ENCODE measurements at places on chromosomes 6 and 20.

GRCh38 chr6:166764473-166765233, 137.6 kb upstream of the RPS6KA2 start:
- DNase-seq = no peak
- H3K36me3 ChIP-seq = no peaks in the 10 kb centered on the region
- no peak overlapping the region for H3K4me3 ChIP-seq
- no peaks in the 10 kb centered on the region for H3K27me3 ChIP-seq

DNA sequence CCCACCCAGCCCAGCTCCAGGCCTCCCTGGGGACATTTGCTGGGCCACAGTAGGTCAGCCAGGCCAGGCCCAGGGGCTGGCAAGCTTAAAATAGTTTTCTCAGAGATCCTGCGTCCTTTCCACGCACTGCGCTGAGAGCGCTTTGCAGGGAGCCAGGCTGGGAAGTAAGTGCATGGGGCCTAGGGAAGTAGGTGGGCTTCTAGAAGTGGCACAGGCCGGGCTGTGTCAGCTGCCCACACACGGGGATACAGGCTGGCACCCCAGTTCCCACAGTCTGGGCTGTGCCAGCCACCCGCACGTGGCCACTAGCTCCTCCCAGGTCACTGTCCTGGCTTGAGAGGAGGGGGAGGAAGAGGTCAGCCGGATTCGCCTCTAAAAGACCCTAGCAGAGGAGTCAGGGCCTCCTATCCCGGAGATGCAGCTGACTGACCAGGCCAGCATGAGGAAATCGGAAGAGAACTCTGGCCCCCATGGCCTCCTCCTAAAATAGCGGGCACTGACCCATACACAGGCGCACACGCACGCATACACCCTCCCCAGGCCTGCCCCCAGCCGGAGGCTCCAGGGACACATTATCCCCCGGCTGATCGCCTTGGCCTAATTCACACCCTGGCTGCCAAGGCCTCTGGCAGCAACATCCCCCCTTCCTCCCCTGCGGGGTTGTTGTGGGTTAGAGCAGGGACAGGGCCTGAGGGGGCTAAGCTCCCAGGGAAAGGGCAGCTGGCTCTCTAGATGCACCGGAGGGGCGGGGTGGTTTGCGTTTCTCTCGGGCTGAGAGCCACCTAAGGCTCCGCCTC, 5.4 kb downstream of the SLCO4A1 start:
- DNase-seq = no peak
- peaks cover 9% of the 10 kb centered on the region for H3K4me1 ChIP-seq

DNA sequence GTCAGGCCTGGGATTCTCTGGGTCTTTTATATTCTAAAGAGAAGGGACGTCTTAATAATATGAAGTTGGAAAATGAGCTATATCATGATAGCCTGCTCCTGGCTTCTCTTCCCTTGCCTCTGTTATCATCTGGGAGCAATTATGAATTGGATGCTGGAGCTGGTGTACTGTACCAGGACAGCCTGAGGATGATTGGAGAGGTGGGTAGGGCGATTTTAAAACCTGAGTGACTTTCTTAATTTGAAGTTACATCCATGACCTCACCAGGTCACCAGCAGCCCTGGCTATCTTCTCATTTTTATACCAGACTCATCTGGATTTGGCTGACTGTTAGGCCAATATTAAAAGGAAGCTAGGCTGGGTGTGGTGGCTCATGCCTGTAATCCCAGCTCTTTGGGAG, 317.6 kb downstream of the CLIC5 start:
- no peaks in the 10 kb centered on the region for H3K36me3 ChIP-seq
- no peaks in the 10 kb centered on the region for H3K27me3 ChIP-seq
- H3K4me3 ChIP-seq = no peak overlapping the region
- H3K27ac ChIP-seq = peak overlapping the region; percentile 67
- peaks cover 10% of the 10 kb centered on the region for H3K4me1 ChIP-seq

DNA sequence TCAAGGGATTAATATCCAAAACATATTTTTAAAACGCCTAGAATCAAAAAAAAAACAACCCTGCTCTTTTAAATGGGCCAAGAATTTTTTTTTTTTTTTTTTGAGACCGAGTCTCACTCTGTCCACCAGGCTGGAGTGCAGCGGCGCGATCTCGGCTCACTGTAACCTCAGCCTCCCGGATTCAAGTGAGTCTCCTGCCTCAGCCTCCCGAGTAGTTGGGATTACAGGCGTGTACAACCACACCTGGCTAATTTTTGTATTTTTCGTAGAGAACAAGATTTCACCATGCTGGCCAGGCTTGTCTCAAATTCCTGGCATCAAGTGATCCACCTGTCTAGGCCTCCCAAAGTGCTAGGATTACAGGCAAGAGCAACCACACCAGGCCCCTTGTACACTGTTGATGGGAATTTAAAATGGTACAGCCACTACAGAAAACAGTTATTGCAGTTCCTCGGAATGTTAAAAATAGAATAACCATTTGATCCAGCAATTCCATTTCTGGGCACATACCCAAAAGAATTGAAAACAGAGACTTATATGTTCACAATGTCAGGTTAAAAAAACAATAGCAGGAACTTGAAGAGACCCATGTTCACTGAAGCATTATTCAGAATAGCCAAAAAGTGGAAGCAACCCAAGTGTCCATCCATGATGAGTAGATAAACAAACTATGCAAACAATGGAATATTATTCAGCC, 3.1 kb upstream of the MYL9 start:
- peaks cover 9% of the 10 kb centered on the region for H3K4me1 ChIP-seq
- DNase-seq = peak; percentile 81
- H3K4me3 ChIP-seq = no peak overlapping the region
- no peaks in the 10 kb centered on the region for H3K27me3 ChIP-seq

DNA sequence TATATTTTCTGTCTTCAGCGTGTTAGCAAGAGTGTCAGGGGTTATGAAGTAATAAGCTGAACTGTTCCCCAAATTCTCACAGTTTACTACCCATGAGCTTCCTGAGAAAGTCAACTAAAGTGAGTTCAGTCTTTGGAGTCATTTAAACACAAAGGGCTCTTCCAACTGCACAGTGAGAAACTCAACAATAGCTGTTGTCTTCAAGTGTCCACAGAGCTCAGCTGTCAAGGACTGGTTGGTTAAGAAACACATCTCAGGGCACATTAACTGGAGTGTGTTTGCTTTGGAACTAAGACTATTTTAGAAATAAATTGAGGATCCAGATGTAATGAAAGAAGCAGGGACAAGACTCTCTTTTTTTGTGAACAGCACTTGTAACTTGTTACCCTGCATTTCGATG, 241.4 kb upstream of the SOX4 start:
- no peak for DNase-seq
- H3K4me1 ChIP-seq = no peaks in the 10 kb centered on the region
- H3K36me3 ChIP-seq = no peaks in the 10 kb centered on the region
- H3K27ac ChIP-seq = no peak overlapping the region
- no peaks in the 10 kb centered on the region for H3K27me3 ChIP-seq

GRCh38 chr20:10239954-10240353, 21.3 kb downstream of the SNAP25 start:
- no peaks in the 10 kb centered on the region for H3K27me3 ChIP-seq
- H3K27ac ChIP-seq = no peak overlapping the region
- H3K4me3 ChIP-seq = no peak overlapping the region
- H3K4me1 ChIP-seq = no peaks in the 10 kb centered on the region

- no peaks in the 10 kb centered on the region for H3K36me3 ChIP-seq
- H3K4me3 ChIP-seq = no peak overlapping the region
- no peak for DNase-seq
- H3K27ac ChIP-seq = no peak overlapping the region
- H3K27me3 ChIP-seq = no peaks in the 10 kb centered on the region
These were observed 116.2 kb downstream of the GMDS start for GRCh38 chr6:2129182-2129621.

DNA sequence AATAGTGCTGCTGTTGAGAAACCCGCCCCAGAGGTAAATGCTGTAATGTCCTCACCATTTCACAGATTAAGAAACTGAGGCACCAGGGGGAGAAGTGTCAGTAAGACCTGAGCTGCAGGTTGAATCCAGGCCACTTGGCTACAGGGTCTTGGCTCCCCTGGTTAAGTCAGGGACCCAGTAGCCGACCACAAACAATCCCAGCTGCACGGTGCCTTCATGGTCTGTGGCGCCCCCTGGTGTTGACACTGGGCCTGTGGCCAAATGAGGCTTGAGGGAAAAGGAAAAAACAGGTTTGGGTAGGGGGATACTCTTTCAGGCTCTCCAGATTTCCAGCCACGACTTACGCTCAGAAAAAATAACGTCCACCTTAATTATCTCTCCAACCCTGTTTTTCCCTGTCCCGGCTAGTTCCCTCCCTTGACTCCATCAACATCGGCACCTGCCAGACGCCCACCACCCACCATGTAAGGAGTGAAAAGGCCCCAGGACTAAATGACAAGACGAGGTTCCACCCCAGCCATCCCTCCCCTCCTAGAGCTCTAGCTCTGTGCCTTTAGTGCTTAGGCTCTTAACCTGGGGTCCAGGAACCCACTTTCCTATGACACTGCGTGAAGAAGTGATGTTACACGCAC, 47.7 kb upstream of the POLR1H start:
- H3K4me3 ChIP-seq = no peak overlapping the region
- no peak for DNase-seq
- H3K4me1 ChIP-seq = no peaks in the 10 kb centered on the region

DNA sequence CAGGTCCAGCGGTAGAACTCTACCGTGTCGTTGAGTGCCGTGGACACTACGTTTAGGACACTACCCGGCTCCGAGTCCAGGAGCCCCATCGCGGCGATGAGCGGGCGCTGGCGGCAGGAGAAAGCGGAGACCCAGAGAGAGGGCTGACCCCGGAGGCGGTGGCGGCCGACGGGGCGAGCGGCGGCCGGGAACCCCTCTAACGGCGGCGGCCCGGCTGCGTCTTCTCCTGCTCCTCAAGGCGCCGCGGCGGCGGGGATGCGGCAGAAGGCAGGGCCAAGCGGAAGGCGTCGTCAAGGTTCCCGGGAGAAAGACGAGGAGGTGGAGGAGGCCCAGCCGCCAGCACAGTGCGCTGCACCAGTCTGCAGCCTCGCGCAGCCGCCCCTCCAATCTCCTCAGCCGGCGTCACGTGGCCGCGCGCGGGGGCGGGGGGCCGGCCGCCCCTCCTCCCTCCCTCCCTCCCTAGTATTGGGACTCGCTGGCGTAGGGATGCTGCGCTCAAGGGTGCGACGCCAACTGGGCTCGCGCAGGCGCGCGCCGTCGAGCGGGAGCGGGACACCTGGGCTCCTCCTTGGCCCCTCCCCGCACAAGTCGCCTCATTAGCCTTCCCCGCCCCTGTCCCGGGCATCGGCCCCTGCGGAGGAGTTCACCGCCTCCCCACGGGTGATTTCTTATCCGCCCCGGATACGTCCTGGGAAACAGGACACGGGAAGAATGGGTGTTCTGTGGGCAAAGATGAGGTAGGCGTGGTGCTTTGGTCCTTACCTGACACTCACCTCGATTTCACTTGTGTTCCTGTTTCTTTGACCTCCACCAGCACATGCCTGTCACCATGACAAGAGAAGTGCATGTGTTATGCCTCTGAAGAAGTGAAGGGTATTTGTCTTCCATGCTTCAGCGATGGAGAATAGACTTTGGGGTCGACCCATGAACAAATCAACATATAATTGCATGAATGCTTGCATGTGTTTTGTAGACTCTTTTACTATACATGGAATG, at the start of gene ELOVL4:
TSS of gene ELOVL4 (minus strand) at position 363 of the 996 bp plus-strand sequence. CDS start at position 89, 274 bp downstream.
- H3K27ac ChIP-seq = peak within 1 kb of the TSS; percentile 1
- peaks cover 3% of the 10 kb centered on the region for H3K4me1 ChIP-seq
- H3K4me3 ChIP-seq = peak within 1 kb of the TSS; percentile 73

DNA sequence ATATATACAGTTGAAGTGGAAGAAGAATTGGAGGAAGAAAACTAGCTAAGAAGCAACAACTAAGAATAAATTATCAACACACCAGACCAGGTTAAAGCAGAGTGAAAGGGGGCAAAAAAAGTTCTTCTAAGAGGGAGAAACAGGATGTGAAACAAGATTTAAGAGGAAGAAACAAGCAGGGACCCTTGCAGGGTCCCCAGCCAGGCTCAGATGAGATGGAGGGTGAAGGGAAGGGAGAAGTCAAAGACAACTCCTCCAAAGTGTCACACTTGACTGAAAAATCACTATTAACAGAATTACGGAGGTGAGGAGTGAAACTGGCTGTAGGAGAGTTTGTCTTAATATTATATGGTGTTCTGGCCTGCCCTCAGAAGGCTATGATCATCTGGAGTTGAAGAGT, 65.4 kb downstream of the MTFR2 start:
- DNase-seq = no peak
- H3K27ac ChIP-seq = no peak overlapping the region
- no peak overlapping the region for H3K4me3 ChIP-seq
- H3K27me3 ChIP-seq = no peaks in the 10 kb centered on the region

- no peak overlapping the region for H3K27ac ChIP-seq
- H3K36me3 ChIP-seq = no peaks in the 10 kb centered on the region
- no peak for DNase-seq
- peaks cover 8% of the 10 kb centered on the region for H3K27me3 ChIP-seq
- no peaks in the 10 kb centered on the region for H3K4me1 ChIP-seq
- H3K4me3 ChIP-seq = no peak overlapping the region
These were observed 78.9 kb downstream of the CD40 start for GRCh38 chr20:46196990-46197389.

DNA sequence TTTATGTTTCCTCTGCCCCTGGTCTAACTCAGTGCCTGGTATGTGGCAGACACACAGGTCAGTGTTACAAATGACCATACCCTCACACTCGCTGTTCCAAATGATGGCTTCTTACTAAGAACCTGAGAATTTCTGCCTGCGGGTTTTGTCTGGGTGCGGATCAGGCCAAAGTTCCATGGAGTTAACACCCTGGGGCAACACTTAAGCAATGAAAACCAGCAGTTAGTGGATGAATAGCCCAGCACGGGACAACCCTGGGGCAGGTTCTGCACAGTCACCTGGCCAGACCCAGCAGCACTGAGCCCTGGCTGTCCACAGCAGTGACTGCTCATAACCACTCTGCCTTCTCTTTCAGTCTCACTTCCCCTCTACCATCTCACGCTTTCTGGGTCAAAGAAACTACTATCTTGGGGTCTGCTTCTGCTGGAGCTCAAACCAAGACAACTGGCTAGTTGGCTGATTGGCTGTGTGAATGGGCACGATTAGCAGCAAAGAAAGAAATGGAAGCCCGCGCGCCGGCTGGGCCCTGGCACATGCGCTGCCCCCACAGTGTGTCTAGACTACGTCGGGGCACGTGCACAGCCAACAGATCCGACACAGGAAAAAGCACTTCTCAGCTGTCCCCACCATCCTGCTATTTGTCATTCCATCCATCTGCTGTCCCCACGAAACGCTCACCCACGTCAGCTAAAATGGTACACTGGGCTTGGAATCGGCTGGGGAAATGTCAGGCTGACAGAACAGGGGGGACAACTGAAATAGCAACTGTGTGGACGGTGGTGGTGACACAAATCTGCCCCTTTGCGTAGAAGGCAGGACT, 36.6 kb downstream of the MGME1 start:
- DNase-seq = no peak
- no peaks in the 10 kb centered on the region for H3K36me3 ChIP-seq
- no peak overlapping the region for H3K4me3 ChIP-seq
- H3K27ac ChIP-seq = no peak overlapping the region

DNA sequence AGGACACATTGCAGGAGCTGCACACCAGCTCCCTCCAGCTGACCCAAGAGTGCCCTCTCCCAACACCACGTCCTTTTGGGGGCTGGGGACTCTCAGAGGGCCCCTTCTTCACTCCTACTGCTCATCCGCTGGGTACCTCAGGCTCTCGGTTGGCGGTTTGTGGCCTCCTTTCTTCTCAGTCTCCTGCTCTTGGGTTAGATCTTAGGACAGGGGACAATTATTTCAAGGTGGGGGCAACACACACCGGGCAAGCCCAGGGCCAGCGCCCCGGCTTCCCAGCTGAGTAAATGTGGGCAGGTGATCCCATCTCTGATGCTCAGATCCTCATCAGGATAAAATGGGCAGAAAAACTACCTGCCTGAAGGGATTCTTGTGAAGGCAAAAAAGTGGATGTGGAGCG, 1.1 kb downstream of the TCF15 start:
- DNase-seq = no peak
- peaks cover 44% of the 10 kb centered on the region for H3K27me3 ChIP-seq
- no peaks in the 10 kb centered on the region for H3K36me3 ChIP-seq
- H3K27ac ChIP-seq = no peak overlapping the region
- no peak overlapping the region for H3K4me3 ChIP-seq
